ENCODE measurements at places on chromosomes 7 and 10.

GRCh38 chr10:5776881-5777197, 36.4 kb downstream of the GDI2 start:
- DNase-seq: no peak

- no peak for DNase-seq
These were observed 259.3 kb downstream of the SNX13 start for GRCh38 chr7:17680943-17681351.

- no peak for DNase-seq
These were observed 72.1 kb upstream of the STARD3NL start for GRCh38 chr7:38105874-38106483.

- DNase-seq: no peak
These were observed 146.2 kb downstream of the ARHGAP22 start for GRCh38 chr10:48458662-48459048.

DNA sequence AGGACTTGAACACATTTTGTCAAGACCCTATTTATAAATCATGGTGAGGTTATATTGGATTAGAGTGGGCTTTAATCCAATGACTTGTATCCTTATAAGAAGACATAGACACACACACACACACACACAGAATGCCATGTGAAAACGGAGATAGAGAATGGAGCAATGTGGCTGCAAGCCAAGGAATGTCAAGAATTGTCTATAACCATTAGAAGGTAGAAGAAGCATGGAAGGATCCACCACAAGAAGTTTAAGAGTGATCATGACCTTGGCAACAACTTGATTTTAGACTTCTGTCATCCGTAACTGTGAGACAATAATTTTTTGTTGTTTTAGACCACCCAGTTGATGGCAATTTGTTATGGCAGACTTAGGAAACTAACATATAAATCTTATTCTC, 514.2 kb downstream of the TFEC start:
- no peak for DNase-seq

- DNase-seq: no peak
These were observed 7.8 kb upstream of the GPR141 start for GRCh38 chr7:37675749-37676148.

- DNase-seq: no peak
These were observed 1281.2 kb upstream of the SORCS1 start for GRCh38 chr10:108445746-108446145.

DNA sequence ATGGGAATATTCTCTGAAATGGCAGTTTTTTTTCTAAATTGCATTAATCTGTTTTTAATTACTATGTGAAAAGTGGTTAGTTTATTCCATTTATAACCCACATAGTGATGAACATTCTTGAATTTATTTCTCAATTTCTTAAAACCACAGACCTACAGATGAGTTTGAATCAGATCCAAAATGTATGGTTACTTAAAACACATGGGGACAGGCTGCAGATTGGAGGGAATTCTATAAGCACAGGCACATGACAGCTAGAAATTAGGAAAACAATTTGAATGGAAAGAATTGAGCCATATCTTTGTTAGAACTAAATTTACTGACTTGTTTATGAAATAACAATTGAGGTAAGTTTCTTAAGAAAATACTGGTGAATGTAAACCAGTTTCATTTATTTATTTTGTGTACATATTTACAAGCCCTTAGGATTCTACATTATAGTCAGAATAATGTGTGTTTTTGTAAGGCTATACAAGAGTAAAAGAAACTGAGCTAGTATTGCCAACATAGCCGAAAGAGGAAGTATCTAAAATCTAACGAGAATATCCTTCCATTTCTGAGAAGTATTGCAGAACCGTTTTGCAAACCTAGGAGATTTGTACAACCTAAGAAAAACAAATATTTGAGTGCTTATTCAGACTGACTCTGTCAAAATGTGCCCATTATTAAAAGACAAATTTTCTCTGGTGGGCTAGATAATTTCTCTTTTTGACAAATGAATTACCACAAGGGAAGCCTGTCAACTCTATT, 434.3 kb upstream of the SEMA3D start:
- DNase-seq: no peak

DNA sequence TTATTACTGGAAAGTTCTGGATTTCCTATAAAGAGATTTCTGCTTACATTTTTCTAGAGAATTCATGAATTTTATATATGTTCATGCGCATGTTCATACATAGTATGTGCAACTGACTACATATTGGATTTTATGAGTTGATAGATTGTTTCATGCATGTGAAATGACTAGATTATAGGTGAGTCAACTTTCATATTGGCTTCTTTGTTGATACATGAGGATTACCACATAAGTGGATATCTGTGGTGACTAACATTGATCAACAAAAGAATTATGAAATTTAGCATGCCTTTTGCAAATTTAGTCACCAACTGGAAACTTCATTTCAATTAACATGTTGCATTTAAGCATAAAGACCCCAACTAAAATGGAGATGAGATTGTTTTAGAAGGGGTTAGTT, 99.0 kb downstream of the GNAT3 start:
- DNase-seq: no peak

Measured in activated CD8-positive, alpha-beta memory T cell treated with anti-CD3 and anti-CD28 coated beads for 4 hours (primary cell).